ENCODE measurements at places on chromosomes 6 and 20.

DNA sequence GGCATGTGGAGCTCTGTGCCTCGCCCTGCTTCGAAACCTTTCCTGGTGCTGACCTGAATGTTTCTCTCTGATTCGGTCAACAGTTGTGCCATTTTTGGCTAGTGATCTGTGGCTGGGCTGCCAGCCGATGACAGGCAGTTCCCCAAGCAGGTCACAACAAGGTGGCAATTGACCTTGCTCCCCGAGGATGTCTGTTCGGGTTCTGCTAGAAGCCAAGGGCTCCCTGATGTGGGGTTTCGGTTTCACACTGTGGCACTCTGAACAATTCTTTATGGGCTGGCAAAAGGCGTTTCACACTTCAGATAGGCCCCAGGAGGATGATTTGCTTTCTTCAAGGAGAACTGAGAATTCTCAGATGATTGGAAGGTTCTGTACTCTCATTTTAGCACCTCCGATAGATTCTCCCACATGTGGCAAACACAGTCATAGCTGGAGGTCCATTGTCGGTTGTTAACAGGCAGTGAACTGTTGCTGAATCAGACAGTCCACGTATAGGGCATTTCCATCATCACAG, 135.6 kb downstream of the SLC24A3 start:
- no peak for DNase-seq

DNA sequence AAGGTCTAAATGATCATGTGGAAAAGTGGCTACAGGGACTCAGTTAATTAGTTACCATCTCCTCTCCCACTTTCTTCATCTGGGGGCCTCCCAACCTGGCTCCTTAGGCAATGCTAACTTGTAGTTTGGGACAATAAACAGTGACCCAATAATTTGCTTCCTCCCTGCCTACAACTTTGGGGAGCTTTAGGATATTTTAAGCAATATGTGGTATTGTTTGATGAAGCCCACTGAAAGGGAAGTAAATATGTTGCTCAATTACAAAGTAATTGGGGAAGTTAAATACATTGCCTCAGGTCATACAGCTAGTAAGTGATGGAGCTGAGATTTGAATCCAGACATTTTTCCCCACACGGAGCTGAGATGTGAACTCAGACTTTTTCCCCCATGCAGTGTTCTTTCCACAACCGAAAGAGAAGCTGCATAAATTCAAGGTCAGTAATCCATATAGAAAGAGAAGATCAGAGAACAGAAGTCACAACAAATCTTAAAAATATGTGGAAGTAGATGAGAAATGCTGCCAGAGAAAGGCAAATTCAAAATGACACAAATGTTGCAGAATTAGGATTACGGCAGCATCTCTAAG, 26.6 kb downstream of the ZHX3 start:
- no peak for DNase-seq

GRCh38 chr6:114272582-114272981, 70.2 kb downstream of the HS3ST5 start:
- no peak for DNase-seq

DNA sequence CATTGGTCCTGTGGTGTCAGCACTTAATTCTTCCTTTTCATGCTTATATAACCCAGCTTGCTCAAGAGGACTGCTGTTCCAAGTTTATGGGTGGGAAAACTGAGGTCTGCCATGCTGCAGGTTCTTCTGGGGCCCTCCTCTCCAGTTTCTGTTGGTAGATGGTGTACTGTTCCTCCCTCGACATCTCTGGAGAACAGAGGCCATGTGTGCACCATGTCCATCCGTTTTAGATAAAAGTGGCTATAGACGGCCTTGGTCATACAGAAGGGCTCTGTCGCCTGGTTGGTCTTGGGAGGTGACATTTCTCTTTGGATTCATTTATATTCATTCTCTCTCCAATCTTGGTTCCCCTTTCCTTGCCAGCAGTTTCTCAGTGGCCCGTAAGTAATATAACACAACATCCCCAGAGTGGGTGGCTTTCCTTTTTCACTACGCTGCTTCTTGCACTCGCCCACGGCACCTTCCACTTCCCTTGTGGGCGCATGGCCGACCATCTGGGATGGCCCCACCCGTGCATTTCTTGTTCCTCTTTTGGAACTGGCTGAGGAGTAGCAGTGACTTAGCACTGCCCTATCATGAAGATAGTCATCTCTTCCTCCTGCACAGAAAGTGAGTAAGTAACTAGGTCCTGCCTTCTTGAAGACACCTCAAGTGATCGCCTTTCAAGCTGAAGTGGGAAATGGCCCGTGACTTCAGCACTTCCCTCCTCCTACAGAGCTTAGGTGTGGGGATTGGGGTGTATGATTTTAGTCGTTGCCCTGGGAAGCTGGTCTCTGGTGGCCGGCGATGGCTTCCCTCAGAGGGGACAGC, 94.2 kb downstream of the RREB1 start:
- DNase-seq: no peak

GRCh38 chr6:84645000-84645399, 119.4 kb downstream of the TBX18 start:
- DNase-seq: no peak

DNA sequence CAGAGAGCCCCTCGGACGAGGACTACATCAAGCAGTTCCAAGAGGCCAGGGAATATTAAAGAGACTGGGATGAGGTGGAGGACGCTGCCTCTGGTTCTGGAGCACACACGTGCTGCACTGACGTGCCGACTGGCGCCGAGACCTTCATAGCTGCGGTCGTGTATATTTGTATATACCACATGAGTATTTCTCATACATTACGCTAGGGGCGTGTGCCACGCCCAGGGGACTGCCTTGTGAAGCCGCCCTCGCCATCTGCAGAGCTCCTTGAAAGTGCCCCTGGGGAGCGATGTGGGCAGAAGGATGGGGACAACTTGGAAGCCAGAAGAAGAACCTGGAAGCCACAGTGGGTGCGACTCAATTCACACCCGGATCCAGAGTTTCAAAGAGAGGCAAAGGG, 78.3 kb downstream of the ISM1 start:
- no peak for DNase-seq

DNA sequence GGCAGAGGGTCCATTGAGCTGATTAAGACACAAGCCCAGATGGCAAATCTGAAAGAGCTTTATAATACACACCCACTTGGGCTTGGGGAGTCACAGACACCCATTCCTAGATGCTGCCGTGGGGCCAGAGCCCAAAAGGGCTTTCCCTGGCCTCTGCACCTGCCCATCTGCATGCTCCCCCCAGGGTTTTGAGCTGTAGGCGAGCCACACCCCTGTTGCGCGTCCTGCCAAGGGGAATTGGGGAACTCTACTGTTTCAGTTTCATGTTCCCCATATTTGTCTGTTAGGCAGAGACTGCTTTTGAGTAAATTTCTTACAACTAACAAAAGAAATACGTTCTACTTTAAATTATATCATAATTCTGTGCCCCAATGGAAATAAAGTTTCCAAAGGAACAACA, 52.9 kb upstream of the FNDC1 start:
- DNase-seq: no peak

DNA sequence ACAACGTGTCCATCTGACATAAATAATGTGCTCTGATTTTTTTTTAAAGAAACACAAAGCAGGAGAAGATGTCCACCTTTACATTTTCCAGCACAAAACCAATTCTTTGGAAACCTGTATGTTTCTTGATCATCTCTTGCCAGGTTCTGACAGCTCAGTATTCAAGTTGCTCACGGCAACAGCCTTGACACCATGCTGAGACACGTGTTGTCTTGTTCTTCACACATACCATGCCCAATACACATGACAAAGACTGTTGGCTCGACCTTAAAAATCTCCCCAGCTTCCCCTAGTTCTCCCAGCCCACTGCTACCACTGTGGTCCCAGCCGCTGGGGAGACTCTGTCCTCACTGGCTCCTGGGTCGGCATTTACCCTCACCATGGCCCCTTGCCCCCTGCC, 518.9 kb downstream of the PREX1 start:
- no peak for DNase-seq

GRCh38 chr6:27295301-27296079, 16.6 kb downstream of the POM121L2 start:
- DNase-seq: peak; percentile 97

- DNase-seq: no peak
Measured at GRCh38 chr20:4344670-4345069, 329.3 kb upstream of the RNF24 start.

DNA sequence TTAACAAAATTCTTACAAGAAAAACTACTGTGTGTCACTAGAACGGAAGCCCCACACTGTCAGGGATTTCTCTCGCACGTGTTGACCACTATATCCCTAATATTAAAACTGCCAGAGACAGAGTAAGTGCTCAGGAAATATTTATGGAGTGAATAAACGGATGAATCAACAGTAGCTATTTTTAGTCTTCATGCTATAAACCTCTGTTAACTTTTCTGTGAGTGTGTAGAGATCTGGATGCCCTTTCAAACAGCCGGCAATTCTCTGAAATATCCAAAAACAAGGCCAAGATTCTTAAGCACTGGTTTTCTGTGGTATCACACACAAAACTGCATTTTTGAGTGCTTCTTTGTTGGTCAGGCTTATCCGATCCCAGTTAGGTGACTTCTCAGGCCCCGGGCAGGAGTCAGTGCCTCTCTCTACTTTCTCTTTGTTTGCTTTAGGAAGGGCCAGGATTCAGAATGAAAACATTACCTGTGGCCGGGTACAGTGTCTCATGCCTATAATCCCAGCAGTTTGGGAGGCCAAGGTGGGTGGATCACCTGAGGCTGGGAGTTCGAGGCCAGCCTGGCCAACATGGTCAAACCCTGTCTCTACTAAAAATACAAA, 15.7 kb downstream of the ATP9A start:
- peak; percentile 36 for DNase-seq

- no peak for DNase-seq
Measured at GRCh38 chr20:19588732-19589131, 169.3 kb upstream of the RIN2 start.

GRCh38 chr20:9590189-9590588, 75.8 kb downstream of the LAMP5 start:
- no peak for DNase-seq

GRCh38 chr6:167742719-167743303, 83.9 kb upstream of the AFDN start:
- peak; percentile 78 for DNase-seq

- no peak for DNase-seq
Measured at GRCh38 chr6:91941838-91942237, 1355.0 kb upstream of the MAP3K7 start.

GRCh38 chr20:62804627-62805154, at the start of gene OGFR:
Gene OGFR (plus strand): TSS chr20:62804835. CDS start chr20:62804860, 25 bp downstream.
- DNase-seq: peak; percentile 47

DNA sequence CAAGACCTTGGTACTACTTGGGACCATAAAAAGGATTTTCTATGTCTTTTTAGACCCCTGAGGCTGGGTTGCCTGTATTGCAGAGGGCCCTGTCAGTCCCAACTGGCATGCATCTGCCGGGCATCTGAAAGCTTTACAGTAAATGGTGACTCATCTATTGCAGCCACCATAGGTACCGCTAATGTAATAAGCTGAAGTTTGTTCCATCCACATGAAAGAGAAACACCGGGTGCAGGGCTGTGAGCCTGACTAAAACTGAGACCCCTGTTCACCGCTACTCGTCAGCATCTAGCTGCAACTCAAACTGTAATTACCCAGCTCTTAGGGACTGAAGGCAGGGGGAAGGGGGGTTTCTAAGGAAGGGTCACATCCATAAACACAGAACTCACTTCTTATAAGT, 49.5 kb downstream of the TRERF1 start:
- DNase-seq: no peak

GRCh38 chr6:5599127-5599526, 337.8 kb downstream of the FARS2 start:
- DNase-seq: no peak

DNA sequence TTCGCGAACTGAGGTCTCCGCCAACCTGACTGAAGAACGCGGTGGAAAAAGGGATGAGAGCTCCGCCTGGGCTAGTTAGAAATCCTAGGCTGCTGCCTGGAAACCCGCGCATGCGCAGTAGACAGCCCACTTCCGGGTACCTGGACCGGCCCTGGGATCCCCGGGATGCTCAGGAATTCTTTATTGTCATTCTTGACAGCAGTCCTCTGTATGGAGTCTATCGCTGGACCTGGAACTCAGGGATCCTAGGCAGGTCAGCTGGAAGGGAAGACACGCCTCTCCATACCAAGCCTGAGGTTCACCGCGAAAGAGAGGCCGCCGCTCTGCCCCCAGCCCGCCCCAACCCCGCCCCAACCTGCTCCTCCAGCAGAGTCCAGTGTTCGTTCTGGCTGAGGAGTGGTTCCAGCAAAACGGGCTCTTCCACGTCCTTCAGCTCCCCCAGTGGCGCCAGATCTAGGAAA, 1379.2 kb upstream of the DEFB115 start:
- DNase-seq: peak; percentile 86

DNA sequence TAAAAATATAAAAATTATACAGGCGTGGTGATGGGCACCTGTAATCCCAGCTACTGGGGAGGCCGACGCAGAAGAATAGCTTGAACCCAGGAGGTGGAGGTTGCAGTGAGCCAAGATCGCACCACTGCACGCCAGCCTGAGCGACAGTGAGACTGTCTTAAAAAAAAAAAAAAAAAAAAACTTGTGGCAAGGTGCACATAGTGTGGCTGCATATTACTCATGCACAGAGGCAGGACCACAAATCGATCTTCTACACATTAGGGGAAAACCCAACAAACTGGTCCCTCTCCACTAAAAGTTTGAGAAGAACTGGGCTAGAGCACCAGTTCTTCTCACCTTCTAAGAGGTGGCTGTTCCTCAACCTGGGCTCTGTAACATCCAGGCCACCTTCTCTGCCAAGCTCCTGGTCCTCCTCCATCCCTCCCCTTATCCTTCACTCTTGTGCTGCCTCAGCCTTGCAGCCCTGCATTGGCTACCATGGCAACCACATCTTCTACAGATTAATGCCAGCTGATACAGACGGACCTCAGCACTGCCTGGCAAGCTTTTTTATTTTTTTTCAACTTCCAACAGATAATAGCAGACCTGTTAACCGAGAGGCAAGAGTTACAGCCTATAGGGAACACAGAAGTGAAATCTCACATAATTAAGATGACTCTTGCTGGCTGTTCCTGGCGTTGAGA, 88.0 kb downstream of the ATP9A start:
- no peak for DNase-seq

- no peak for DNase-seq
Measured at GRCh38 chr6:44129841-44130322, 2.5 kb downstream of the TMEM63B start.

DNA sequence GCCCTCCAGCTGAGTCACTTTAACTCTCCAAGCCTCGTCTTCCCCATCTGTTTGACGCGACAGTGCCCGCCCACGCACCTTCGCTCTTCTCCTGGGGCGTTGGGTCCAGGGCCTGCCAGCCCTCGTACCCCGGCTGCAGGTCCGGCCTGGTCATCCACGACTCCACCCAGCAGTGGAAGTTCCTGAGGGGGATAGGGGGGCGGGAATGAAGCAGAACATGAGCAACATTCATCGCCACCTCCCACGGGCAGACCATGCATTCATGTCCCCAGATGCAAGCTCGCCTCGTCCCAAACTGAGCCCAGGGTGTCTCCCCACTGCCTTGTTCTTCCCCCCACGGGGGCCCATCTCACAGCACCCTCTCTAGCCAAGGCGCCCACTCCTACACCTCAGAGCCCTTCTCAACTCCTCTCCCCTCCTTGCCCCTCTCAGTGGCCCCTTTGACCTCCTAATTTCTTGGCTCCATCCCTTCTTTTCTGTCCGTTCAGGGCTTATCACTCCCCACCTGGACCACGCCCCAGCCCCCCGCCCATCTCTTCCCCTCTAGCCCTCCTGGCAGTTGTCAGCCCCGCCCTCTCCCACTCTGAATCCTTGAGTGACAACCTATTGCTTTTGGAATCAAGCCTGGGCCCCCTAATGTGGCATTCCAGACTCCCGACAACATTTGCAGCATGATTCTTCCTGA, 23.7 kb downstream of the TGM2 start:
- no peak for DNase-seq

GRCh38 chr20:10236540-10237533, 18.2 kb downstream of the SNAP25 start:
- no peak for DNase-seq

All from SK-MEL-5 (cell line).